8988T (cell line): ENCODE measurements at places on chromosomes 16 and 17.

- DNase-seq = no peak
Measured at GRCh38 chr17:27491713-27492190, 35.5 kb downstream of the KSR1 start.

DNA sequence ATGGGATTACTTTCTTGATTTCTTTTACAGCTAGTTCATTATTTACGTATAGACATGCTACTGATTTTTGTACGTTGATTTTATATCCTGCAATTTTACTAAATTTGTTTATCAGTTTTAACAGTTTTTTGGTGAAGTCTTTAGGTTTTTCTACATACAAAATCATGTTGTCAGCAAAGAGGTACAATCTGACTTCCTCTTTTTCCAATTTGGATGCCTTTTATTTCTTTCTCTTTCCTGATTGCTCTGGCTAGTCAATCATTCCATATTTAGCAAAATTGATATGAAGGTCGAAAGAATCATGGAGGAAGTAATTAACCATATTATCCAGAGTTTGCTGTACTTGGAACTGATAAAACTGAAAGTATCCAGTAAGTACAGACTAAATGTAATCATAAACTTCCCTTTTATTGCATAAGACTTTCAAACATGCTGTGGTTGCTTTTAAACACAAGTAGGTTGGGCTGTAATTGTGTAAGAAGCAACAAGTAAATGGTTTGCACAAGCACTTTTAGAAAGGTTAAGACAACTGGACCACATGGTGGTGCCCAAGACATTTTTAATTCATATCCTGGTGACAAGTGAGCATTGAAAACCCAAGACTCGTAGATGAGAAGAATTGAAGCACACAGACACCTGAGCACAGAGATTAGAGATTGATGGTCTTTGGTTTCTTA lies 8.4 kb downstream of the GDE1 start:
- DNase-seq = no peak

DNA sequence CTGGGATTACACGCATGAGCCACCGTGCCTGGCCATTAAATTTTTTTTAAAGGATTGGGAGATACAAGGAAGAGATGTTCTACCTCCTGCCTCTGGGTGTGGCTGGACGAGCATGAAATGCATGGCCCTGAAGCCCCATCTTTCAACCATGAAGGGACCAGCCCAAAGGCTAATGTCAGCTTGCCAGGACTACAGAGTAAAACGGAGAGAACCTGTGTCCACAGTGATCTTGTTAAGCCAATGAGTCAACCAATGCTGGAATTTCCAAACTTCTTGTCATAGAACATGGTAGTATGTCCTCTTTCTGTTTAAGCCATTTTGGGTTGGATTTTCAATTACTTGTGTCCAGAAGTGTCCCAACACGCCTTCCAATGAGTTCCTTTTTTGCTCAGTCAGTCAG lies 71.3 kb downstream of the RTN4RL1 start:
- DNase-seq = no peak

DNA sequence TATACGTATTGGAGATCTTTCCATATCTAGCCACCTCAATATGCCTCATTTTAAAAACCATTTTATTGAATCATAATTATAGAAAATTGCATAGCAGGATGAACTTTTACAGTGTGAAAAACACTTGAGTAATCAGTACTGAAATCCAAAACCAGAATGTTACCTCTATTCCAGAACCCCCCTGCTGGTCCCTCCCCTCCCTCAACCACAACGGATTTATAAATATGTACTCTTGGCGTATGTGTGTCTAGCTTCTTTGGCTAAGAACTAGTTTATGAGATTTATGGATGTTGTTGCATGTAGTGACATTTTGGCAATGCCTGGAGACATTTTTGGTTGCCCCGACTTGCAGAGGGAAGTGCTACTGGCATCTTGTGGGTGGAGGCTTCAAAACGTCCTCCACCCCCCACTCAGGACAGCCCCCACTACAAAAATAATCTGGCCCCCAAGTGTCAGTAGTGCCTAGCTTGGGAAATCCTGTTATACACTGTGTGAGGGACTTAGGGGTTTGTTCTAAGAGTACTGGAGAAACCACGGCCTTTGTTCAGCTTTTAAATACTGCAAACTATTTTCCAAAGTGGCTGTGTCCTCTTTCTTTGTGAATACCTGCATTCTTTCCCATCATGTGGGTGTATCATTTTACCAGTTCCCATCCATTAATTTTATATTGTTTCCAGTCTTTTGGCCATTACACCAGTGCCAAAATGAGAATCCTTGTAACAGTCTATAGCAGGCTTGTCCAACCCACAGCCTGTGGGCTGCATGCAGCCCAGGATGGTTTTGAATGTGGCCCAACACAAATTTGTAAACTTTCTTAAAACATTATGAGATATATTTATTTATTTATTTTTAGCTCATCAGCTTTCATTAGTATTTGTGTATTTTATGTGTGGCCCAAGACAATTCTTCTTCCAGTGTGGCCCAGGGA lies 23.7 kb downstream of the ITPRIPL2 start:
- no peak for DNase-seq

- no peak for DNase-seq
Measured at GRCh38 chr17:28276011-28276410, 43.0 kb upstream of the TMEM97 start.
